ENCODE measurements at places on chromosomes 16 and 17.

- no peak for DNase-seq
These were observed 52.7 kb upstream of the ZNF629 start for GRCh38 chr16:30839523-30840227.

DNA sequence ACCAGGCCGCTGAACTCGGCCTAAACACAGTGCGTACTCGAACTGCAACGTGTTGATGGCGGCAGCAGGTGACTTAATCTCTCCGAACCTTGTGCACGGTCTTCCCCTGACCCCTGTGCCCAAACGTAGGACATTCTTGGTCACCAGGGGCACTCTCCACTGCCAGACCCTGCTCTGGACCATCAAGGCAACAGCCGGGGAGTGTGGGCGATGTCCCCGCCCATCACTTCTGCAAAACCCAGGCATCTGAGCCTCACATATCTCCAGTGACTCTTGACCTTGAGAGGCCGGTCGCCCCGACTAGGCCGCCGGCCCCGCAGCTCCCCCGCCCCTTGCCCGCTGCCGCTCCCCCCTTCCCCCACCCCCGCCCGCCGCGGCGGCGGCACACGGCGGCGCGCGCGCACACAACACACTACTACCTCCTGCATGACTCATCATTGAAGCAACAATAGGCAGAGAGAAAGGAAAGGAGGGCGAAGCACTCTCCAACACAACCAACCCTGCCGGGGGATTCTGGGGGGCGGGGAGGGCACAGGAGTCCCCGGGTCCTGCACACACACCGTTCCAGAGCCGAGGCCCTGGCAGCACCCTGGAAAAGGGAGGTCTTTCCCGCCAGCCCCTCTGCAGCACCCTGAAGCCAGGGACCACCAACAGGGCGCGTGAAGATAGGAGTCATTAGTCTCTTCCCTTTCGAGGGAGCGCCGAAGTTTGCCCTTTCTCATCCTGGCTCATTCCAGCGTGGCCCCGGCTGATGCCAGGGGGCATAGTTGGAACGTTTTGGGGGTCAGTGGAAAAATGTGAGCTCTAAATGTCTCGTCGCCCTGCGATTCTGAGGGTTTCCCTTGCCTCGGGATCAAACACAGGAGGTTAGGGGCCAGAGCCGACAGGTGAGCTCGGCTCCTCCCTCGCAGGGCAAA, 1.9 kb downstream of the MNT start:
- DNase-seq: no peak

- DNase-seq: no peak
These were observed 81.6 kb downstream of the BMERB1 start for GRCh38 chr16:15515992-15516391.

DNA sequence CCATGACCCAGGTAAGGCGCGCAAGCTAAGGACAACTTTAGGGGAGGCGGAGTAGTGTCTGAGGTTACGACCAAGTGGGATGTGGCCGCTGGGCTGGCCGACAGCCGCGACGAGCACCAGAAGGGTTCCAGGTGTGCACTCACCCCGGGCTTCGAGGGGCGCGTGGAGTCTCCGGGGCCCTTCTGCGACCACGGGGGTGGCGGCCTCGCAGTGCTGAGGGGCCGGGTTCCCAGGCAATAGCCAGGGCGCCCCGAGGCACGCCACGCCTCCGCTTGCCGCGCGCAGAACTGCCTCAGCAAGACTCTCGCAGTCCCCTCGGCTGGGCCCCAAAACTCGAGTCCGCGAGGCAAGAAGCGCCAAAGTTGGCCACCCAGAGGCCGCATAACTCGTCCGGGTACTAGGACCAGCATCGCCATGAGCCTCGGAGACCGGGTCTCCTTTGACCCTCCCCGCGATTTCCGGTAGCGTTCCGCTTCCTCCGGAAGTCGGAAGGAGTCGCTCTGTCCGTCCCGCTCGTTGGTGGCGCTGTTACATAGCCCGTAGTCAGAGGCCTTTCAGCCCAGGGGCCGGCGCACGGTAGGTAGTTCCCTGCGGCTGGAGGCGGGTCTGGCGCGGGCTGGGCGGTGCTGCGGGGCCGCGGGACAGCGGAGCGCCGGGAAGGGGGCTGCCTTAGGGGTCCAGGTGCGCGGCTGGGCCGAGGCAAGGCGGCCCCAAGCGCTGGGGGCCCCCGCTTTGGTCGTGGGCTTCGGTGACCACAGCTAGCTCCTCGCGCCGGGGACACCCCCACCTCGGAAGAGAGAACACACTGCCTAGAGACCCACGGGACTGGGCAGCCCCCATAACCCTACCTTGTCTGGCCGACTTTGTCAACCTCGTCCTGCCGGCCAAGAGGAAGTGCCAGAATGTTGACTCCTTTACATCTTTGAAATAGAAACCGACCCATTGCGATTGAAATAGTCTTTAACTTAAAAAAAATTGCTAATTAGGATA, at the start of the genes ADPRM and SCO1:
ADPRM (plus strand) TSS at position 503 of the 990 bp plus-strand sequence. CDS start 7,333 bp downstream, outside the sequence.
SCO1 (minus strand) TSS at position 442 of the 990 bp plus-strand sequence; CDS start at position 416, 26 bp downstream.
- DNase-seq: peak; percentile 85

- no peak for DNase-seq
These were observed 26.6 kb upstream of the GSE1 start for GRCh38 chr16:85586380-85587104.

GRCh38 chr16:72722552-72722951, 325.4 kb downstream of the ZFHX3 start:
- no peak for DNase-seq

GRCh38 chr16:66591018-66591417, 11.8 kb downstream of the CMTM2 start:
- DNase-seq: no peak

DNA sequence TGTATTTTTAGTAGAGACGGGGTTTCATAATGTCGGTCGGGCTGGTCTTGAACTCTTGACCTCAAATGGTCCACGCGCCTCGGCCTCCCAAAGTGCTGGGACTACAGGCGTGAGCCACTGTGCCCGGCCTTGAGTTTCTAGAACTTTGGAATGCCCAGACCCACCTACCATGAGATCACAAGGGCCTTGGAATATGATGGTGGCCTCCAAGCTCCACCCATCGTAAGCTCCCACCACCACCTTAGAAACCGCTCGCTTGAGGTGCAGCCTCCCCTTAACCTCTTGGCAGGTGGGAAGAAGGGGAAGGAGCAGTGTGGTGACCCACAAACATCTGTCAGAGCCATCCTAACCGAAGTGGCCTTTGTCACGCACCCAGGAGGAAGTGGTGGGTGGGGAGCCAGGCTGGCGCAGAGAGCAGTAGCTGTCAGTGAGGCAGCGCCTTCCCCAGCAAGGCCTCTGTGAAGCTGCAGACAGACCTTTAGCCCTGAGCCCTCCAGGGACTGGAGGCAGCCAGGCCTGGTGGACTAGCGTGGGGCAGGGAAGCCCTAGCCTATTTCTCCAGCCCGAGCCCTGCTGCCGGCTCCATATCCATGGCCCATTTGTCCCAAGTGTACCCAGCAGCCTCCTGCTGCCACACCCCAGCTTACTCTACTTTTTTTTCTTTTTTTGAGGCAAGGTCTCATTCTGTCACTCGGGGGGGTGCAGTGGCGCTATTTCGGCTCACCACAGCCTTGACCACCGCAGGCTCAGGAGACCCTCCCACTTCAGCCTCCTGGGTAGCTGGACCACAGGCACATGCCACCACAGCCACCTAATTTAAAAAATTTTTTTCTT, 13.1 kb upstream of the SEPHS2 start:
- DNase-seq: peak; percentile 69

DNA sequence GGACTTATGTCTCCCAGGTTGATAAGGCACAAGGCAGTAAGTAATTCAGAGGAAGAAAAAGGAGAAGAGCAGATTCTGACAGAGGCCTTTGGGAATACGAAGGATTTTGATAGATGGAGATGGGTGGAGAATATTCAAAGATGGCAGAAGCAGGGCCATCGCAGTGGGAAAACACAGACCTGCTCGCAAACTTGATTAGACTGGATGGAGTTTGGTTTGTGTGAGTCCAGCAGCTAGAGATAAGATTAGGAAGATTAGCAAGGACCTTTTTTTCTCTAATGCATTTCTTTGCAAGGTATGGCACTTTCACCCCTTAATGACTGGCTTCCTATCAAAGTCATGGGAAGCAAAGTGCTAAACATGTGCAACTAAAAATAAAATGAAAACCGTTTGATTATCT, 196.7 kb downstream of the FTO start:
- DNase-seq: no peak

GRCh38 chr16:46853713-46854443, 22.9 kb upstream of the C16orf87 start:
- peak; percentile 53 for DNase-seq

DNA sequence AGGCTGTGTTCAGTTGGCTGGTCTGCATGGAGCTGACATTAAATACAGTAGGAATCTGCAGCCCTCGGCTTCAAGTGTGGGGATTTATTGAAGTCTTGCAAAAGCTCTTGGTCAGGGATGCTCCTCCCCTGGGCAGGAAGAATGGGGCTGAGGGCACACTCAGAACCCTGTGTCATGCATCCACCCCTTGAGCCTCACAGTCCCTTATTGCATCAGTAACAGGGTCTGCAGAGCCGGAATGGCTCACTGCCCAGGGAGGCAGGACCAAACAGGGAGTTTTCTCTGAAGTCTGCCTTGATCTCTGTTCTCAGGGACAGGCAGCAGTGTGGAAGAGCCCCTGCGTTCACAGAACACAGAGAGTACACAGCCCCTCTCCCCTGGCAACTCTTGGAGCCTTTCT, 216.8 kb downstream of the ENGASE start:
- DNase-seq: no peak

- no peak for DNase-seq
These were observed 1.7 kb upstream of the MYO1C start for GRCh38 chr17:1494203-1494602.
